ENCODE measurements at places on chromosomes 2 and 18.

DNA sequence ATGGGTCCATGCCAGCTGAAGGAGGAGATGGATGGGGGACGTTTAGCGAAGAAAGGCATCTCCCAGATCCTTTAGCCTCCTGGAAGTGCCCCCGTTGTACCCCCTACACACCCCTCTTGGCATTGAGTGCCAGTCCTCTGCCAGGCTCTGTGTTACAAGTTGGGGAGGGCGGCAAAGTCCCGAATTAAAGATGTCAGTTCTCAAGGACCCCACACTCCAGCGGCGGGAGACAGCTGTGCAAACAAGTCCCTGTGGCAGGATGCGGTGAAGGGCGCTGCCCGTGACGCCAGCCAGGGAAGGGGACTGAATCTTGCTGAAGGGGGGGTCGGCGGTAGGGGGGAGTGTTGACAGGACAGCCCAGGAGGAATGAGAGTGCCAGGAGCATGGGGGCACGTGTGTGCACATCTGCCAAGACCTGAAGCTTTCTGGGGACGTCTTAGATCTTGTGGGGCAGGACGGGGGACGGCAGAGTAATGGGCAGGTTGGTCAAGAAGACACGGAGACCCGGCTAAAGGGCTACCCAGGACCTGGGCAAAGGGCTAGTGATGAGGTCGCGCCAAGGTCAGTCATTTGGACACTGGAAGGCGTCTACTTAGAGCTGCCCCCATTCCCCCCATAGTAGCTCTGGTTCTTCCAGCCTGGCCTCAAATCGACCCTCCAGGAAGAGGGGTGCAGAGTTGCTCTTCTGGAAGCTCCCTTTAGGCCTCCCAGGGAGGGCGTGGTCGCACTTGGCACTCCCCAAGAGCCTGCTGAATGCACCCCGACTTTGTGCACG lies 2.8 kb upstream of the CTDSP1 start:
- peak; percentile 68 for DNase-seq

DNA sequence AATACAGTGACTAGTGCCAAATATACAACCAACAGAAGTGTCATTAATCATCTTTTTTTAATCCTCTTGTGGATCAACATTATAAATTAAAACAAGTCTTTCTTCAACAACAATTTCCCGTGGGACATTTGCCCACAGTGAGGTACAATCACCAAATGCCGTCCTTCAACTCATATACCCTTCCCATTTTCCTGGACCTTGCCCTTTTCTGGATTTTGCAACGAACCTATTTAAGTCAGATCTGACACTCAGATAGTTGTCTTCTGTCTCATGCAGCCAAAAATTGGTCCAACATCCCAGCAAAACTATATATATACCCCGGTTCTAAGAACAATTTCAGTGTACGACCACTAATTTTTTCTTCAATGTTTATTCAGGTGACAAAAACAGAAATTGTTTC lies 324.0 kb downstream of the DSEL start:
- DNase-seq = no peak

GRCh38 chr2:198698230-198698629 lies 759.5 kb downstream of the SATB2 start:
- no peak for DNase-seq

DNA sequence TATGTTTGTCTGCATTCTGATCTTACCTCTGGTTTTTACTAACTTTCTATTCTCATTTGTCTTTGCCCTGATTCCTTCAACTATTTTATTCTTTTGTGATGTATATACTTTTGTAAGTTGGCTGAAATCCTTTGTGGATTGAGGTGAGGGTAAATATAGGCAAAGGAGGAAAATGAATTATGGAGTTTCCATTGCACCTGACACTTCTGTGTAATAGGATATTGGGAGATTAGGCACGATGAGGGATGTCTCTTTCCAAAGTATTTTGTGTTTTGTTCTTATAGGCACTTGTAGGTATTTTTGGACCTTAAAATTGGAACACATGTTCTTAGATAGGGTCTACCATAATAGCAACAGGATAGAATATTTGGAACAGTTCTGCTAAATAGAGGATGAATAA lies 76.4 kb downstream of the HRH4 start:
- no peak for DNase-seq

DNA sequence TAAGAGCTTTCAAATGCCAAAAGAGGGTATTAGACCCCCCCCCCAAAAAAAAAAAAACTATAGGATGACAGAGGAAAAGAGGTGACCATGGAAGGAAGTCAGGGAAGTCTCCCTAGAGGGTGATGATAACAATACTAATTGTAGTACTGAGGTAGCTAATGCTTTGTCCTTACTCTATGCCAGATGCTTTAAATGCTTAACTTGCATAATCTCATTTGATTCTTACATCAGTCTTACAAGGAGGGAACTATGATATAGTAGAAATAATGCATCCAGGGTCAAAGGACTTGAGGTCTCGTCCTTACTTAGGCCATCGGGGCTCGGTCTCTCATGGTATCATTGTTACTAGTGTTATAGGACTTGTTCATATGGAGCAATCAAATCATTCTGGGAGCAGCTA lies 9.1 kb downstream of the IDH1 start:
- DNase-seq = no peak

DNA sequence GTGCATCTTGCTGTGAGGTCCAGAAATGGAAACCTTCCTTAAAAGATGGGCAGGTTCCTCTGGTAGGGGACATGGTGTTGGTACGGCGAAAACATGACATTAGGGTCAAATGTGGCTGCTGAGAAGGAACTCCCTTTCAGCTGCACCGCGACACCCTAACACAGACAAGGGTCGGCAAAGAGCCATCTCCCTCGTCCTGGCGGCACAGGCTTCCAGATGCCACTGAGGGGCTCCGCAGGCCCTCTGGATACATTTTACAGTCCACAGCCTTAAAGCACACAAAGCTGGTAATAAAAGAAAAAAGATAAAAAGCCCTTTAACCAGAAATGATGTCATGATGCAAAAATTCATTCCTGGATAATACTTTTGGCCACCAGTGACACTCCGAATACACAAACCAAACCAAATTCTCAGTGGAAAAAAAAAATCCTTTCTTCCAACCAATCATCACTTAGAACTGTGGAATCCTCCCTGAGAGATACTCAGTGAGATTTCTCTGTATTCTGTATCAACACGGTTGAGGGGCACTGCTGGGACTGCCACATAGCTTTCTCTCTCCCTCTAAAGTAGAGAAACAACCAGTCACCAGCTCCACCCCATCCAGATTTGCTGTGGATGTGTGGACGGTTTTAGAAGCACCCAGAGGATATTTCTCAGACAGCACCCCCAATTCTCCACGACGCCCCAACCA lies 174.8 kb downstream of the HDAC4 start:
- peak; percentile 88 for DNase-seq

DNA sequence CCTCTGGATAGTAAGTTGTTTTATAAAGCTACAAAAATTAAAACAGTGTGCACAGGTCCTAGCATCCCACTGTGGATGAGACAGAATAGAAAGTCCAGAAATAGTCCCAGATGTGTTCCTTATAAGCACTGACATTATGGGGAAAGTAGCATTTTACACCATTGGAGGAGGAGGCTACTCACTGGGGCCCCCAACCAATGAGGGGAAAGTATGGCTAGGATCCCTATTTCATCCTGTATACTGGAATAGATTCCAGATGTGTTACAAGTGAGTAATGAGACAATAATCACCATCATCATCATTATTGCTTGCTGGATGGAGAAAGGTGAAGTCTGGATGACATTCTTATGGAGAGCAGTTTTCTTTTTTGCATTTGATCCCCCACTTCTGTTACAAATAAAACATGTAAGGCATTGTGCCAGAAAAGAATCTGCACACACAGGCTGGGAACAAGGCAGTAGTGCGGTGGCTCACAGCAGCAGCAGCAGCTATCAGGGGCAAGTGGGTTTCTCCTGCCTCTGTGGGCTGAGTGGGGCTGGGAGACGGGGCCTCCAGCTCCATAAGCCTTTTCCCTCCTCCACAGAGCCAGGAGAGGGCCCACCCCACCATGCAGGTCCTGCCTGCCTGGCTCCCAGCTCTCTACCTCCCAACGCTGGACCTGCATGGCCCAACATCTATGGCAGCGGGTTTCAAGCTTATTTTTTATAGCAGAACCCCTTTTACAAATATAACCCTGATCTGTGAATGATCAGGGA lies 5.0 kb downstream of the ARID5A start:
- no peak for DNase-seq

GRCh38 chr18:24656050-24656449 lies 195.6 kb downstream of the HRH4 start:
- no peak for DNase-seq

GRCh38 chr2:14633461-14634181 lies 1.1 kb downstream of the LRATD1 start:
- peak; percentile 25 for DNase-seq

DNA sequence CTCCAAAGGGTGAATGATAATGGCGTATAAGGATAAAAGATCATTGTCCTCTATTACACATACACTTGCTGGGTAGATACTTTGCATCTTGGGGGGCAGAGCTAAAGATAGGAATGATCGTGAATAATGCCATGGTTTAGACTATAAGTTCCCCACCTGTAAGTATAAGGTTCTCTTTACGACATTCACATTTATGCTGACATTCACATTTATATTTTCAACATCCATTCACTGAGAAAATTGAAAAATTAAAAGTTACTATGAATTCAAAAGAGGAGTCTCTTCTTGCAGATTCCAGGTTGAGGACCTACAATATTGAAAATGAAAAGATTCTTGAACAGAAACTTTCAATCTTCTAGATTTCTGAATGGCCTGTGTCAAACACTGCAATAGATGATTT lies 2.1 kb upstream of the SPC25 start:
- DNase-seq = no peak

DNA sequence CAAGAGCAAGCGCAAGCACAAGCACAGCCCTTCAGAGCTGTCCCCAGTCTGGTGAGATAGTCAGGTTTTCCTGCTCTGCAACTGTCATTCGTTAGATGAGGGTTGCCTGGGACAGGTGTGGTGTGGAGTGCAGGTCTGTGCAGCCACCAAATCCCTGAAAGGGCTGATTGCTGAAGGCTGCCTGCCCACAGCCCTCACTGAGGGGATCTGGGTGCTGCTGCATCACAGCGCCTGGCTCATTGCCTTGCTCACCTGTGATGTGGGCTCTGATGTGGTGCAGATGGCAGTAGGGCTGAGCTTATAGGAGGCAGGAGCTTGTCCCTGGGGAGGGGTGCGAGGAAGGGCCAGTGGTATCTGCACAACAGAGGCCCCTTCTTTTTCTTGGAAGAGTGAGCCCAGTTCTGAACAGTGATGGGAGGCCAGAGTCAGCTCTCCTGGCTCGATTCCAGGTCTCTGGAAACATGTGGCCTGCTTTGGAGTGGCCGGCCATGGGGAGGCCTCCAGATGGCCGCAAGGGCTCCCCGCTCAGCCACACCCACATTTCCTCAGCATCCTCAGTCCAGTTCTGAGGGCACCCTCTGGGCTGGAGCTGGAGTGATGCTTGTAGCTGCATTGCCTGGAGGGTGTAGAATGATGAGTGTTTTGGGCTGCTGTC lies 11.4 kb downstream of the UBE2F start:
- DNase-seq = peak; percentile 14

- peak; percentile 13 for DNase-seq
Measured at GRCh38 chr2:239532859-239533258, 132.0 kb upstream of the HDAC4 start.

DNA sequence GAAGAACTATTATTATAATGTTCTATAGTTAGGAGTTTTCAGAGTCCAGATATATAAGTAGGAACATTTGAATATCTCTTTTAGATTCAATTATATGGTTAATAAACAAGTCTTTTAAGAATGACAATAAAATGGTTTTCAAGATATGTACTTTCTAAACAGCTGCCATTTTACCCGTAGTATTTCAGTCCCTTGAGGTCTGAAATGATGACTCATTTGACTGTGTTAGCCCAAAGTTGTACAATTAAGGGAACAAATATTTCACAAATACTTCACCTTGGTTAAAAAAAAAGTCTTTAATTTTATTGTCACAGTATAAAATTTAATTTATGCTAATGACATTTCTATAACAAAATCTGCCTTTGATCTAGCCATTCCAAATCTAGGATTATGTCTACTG lies 91.6 kb upstream of the TANK start:
- DNase-seq = peak; percentile 28

DNA sequence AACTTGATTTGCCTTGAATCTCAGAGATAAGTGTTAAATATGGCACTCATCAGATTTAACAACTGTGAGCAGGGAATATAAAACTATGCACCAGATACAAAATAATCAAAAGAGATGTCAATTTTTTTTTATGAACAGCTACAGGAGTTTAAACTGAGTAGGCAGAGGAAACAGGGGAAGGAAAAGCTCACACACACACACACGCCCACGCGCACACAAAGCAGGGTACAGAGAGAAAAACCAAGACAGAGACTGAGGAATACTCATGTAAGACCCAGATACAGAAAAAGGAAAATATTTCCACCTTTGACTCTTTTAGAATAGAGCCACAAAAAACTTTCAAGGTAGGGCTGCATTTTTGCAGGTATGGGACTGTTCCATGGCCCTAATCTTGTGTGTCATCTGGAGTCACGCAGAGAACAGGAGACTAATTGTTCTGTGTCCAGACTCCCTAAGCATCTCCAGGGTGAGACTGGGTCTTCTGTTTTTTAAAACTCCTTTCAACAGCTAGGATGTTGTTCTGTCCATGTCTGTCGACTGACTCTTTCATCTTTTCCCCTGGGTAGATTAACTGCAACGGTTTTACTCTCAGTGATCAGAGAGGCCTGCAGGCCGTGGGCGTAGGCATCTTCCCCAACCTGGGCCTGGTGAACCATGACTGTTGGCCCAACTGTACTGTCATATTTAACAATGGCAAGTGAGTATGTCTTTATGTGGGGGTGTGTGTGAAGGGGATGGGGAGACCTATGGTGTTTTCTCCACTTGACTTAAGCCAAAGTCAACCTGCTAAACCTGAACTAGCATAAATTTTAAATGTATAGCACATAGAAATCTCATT lies 23.0 kb downstream of the SMYD1 start:
- DNase-seq = no peak

DNA sequence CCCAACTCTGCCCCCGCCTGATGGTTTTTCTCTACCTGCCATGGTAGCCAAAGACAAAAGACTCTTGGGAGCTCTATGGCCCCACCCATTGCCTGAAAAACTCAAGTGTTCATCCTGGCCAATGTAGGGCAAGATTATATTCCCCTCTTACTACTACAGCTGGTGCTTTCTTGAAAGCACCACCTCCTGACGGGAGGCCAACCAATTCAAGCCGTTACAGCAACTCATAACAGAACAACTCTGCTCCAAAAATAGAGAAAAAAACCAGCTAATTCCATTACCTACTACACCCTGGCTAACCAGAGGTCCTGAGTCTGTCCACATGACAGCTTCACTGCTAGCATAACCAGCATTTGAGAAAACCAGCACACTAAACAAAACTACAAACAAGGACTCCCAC lies 127.5 kb upstream of the GAREM1 start:
- no peak for DNase-seq

- DNase-seq = no peak
Measured at GRCh38 chr2:24515335-24515734, 24.3 kb downstream of the NCOA1 start.

- DNase-seq = no peak
Measured at GRCh38 chr2:27485496-27485895, 4.0 kb downstream of the IFT172 start.

- DNase-seq = no peak
Measured at GRCh38 chr2:223196331-223196730, 144.3 kb downstream of the KCNE4 start.
